ENCODE measurements at places on chromosomes 1 and 21.

DNA sequence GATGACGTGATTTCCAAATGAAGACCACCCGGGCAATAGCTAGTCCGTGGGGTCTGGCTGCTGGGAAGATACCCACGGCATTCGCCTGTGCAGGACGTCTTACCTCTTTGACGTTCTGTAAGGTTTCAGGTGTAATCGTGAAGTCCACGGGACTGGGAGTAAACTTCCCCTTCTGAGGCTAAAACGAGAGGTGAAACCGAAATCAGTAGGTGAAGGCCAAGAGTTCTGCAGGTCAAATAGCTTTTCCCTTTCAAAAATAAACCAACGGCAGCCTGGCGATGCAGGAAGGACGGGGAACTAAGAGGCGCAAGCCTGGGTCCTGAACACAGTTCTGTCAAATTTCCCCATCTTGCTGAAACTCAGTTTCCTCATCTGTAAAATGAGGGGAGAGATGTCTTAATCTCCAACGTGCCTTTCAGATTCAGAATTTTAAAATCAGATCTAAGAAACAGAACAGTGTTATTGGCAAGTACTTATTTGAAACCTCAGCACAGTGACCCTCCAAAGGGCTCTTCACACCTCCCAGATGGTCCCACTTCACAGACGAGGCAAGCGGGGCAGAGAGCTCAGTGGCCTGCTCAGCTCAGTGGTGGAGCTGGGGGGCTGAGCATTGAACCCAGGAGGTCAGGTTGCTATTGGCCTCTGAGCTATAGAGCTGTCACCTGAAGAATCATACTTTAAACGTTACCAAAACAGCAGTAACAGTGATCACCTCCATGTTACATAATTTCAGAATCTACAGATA, 34.7 kb downstream of the VPS26C start:
- DNase-seq, result no peak

GRCh38 chr1:184447651-184448185, 60.9 kb downstream of the C1orf21 start:
- no peak for DNase-seq

GRCh38 chr21:34004013-34004938, 69.1 kb upstream of the MRPS6 start:
- no peak for DNase-seq

DNA sequence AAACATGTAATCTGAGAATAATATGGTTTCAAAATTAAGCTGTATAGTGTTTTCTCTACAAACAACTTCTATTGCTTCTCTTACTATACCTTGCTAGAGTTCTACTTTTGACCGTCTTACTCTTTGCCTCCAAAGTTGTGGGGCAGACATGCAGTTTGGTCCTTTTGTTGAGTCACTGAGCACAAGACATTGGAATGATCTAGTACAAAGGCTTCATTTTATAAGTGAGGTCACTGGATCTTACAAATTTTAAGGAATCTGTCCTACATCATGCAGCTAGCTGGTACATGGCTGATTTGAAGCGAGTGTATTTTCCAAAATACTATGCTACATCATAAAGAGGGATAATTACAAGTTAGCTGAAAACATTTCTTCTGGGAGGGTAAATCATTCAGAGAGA, 28.8 kb downstream of the OR10J1 start:
- no peak for DNase-seq

- DNase-seq, result no peak
These were observed 38.7 kb upstream of the LRRC8C start for GRCh38 chr1:89594096-89594740.

- peak; percentile 68 for DNase-seq
These were observed 12.9 kb downstream of the PLA2G2F start for GRCh38 chr1:20151906-20152598.

DNA sequence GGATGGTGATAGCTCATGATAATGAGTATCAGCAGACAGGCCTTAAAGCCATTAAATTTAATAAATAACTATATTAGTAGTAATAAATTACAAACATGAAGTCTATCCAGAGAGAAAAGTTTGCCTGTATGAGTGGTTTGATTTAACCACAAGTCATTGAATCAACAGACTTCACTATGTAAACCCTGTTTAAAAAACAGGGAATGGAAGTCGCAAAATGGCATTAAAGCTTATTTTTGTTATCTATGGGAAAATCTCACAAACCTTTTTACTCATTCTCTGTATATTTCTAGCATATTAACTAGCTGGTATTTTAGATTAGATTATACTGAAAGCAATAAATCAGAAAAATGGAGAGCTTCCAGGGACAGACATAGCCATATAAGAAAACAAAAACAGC, 45.3 kb downstream of the SASS6 start:
- no peak for DNase-seq

- DNase-seq, result no peak
These were observed 23.6 kb upstream of the ANGPTL3 start for GRCh38 chr1:62573675-62574074.

- no peak for DNase-seq
These were observed 4.1 kb upstream of the GABRD start for GRCh38 chr1:2014741-2015735.

- DNase-seq, result no peak
These were observed 26.4 kb downstream of the TEX35 start for GRCh38 chr1:178539291-178539690.

DNA sequence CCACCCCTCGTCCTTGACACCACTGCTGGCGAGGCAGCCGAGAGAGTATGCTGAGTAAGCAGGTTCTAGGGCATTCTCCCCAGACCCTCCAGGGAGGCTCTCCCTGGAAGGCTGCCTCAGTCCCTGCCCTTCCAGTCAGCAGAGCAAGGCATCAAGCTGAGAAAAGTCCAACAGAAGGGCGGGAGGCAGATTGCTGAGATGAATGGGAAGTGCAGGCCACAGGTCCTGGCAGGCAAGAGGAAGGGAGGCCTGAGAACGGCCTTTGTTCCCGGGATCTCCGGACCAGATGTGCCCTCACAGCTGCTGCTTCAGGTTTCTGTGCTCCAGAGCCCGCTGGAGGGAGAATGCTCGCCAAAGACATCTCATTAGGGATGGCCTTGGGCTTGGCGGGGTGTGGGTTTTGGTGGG, 270.0 kb upstream of the VAMP3 start:
- no peak for DNase-seq

DNA sequence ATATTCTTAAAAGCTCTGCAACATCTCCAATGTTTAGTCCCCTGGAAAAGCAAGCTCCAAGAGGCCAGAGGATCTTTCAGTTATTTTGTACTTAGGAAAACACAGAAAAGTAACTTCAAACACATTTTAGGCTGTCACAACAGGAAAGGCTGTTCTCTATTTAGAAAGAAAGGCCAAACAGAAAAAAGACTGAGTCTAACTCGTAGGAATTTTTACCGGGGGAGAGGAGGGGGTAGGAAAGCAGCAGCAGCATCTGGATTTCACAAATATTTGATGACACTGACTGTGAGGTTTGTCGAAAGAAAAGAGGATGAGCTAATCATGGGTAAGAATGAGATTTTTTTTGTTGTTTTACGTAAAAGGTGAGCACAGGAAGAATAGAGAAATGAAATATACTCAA, 107.1 kb downstream of the EIF4G3 start:
- no peak for DNase-seq

DNA sequence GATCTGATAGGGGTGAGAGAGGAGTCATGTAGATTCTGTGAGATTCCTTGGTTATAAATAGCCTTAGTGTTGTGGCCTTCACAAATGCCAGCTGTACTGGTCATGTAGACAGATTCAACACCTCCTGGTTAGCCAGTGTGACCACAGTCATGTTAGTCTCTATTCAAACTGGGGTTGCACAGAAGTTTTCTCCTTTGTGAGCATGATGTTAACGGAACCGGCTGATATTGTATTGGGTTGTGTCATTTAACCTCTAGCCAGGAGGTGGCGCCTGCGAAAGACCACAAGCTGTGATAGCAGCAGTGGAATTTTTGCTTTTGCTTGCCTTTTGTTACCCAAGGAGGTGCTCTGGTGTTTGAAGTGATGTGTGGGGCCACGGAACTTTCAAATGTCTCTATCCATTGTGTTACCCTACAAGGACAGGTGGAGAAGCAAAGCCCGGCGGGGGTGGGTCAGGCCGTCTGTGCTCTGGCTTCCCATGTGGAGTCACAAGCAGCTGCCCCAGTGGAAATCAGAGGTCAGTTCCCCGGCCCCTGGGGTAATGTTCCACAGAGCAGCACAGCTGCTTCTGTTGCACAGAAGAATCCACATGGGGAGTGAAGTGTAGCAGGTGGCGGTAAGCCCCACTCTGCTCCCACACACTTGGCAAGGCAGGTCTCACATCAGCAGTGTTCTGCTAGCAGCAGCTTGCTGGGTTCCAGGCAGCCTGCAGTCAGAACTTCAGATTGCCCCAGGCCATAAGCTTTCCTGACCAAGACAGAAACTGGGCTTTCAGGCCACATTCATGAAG, 112.6 kb downstream of the ADAMTS1 start:
- no peak for DNase-seq

- no peak for DNase-seq
These were observed 14.1 kb downstream of the WDR47 start for GRCh38 chr1:109027841-109028240.

DNA sequence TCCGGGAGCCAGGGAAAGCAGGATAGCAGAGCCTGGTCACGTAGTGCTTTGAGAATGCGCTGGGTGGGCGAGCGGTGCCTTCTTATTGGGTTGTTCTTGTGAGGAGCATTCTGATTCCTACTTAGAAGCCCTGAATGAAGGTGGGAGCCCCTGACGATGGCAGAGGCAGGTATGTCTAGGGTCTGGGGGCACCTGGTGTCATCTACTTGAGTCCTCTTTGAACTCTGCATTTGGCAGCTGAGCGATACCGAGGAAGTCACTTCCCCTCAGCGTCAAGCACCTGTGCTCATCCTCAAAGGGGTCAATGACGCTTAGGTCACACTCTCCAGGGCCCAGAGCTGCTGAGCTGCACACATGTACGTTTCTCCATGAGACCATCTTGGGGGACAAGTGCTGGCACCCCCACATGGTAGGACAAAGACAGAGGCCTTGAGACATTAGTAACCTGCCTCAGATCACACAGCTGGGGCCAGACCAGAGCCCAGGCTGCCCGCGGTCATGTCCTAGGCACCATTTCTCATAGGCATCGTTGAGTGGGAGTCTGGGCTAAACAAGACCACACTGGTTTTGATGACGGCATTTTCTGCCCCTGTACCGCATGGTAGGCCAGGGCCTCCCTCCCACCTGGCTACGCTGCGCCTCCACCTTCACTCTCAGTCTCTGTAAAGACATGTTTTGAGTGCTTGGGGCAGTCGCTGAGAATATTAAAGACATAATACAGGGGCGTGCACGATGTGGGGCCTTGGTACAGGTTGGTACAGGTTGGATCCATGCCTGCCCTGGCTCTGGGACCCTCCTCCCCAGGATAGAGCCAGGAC, 69.1 kb upstream of the ABCG1 start:
- no peak for DNase-seq

DNA sequence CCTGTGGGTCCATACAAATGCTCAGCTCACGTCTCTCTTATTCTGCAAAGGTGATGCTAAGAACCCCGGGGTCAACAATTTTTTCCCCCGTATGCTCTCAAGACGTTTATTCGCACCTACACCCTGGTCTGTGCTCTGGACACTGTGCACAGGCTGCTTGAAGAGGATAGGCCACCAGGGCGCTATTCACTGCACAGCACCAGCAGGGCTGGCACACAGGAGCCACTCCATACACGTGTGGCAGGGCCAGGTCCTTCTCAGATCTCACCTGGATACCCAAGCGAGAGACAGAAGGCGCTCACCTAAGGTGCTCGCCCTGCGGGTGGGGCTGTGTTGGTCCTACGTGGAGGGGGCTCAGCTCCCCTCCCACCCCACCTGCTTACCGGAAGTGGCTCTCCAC, 16.7 kb downstream of the TMEM63A start:
- DNase-seq, result no peak

- DNase-seq, result no peak
These were observed 6.0 kb downstream of the DYNLT5 start for GRCh38 chr1:66758241-66758755.

DNA sequence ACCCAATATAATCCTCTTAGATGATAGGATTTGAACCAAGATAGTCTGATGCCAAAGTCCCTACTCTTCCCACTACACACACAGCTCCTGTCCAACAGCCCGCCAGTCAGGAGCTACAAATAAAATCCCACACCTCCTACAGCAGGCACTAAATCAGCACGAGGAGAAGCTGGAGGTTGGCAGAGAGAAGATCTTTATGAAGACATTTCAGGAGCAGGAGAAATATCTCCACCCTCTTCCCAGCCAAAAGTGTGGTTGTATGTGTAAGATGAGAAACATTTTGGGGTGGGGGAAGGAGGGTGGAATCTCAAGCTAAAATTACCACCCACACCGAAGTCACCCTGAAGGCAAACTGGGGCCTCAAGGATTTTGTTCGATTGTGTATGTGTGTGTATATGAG, 54.5 kb downstream of the PLXNA2 start:
- no peak for DNase-seq

DNA sequence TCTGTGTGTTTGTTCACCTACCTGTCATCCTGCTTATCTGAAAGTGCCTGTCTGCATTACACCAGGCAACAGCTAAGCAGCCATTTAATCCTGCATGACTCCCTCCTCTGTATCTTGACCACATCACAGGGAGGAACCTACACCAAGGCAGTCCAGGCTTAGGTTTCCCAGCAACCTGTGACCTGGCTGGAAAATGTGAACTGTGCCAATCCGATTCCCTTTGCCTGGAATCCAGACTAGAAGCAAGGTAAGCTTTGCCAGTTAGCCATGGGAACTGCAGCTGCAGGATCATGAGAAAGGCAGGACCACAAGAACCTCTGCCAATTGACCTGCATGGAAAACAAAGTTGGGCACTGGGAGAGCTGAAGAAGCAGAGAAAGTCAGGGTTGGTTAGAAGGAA, 6.3 kb upstream of the ATP1B1 start:
- no peak for DNase-seq

GRCh38 chr1:61138921-61139774, 56.8 kb downstream of the NFIA start:
- no peak for DNase-seq
